ENCODE measurements at places on chromosomes 5 and 9.
A peak's percentile ranks its signal among the peaks of the same experiment; 100 is the strongest.

- DNase-seq: no peak
These were observed 95.1 kb downstream of the NMUR2 start for GRCh38 chr5:152309926-152310450.

DNA sequence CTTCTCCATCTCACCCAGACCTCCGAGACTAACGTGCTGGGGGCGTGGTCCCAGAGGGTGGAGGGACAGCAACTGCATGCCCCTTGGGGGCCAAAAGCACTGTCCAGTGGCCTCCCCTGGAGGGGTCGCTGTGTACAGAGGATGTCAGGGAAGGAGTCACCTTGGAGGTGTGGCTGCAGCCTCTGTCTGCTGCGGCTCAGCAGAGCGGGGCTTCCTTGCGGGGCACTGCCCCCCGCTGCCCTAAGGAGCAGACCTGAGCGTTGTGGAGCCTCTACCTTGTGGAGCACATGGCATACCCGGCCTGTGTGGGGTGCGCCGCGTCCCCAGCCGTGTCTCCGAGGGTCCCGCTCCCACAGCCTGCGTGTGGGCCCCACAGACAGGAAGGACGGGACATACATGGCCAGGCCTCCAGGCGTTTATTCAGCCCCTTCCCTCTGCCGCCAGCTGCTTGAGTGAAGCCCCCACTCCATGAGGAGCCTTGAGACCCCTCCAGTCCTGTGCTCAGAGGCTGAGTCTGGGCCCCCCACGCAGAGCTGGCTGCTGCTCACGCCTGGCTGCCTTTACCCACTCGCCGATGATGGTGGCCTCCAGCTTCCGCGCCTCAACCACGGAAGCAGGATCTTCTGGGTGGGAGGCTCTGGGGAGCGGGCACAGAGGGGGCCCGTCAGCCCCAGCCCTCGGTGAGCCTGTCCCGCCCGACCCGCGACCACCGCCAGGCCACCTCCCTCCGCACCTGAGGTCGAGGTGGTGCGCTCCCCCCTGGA, 4.2 kb downstream of the DPP7 start:
- DNase-seq: no peak

- no peak for DNase-seq
These were observed 284.2 kb downstream of the NR3C1 start for GRCh38 chr5:143119291-143119769.

- DNase-seq: peak; percentile 40
These were observed 28.3 kb downstream of the LRRC70 start for GRCh38 chr5:62606878-62607277.

GRCh38 chr9:98075332-98075805, 18.8 kb downstream of the NANS start:
- DNase-seq: no peak

DNA sequence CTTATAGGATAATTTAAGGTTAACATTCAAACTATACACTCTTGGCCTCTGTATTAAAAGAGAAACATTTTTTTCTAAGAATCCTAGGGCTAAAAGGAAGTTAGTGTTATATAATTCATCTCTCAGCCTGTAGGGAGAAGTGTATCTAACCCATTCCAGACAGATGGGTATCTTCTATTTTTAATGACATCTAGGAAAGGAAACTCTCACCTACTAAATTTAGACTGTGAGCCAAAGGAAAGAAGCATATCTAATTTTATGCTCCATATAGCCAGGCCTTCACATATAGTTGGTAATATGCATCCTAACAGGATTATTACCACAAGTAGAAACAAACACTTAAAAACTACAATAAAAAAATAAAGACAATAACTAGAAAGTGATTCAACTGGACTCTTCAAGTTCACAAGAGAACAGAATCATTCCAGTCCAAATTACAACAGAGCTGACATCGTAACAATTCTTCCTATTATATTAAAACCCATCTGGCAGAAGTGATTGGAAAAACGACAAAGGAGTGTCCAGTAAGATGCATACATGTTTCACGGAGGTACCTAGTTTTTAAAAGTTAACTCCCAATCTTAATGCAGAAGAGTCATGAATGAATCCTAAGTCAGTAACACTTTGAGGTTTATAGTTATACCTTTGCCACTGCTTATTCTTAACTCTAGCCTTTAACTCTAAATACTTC, 39.4 kb downstream of the SCAI start:
- DNase-seq: no peak

GRCh38 chr5:81393430-81393782, 528 bp downstream of the ACOT12 start:
- DNase-seq: no peak

DNA sequence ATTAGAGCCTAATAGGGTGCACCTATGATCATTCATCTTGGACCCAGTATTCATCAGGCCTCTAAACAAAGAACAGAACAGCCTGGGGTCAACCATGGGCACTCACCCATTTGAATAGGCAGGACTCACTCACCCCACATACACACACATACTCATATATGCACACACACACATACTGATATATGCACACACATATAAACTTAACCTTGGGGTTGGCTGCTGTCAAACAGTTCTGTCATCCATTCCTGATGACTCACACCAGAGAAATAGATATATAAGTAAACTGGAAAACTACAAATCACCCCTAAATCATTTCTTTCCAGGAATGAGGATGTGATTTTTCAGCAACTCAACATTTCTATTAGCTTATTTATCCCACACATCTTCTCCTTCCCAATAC, 51.3 kb downstream of the ARL15 start:
- DNase-seq: no peak

GRCh38 chr5:75522025-75522424, 10.3 kb downstream of the POLK start:
- no peak for DNase-seq

DNA sequence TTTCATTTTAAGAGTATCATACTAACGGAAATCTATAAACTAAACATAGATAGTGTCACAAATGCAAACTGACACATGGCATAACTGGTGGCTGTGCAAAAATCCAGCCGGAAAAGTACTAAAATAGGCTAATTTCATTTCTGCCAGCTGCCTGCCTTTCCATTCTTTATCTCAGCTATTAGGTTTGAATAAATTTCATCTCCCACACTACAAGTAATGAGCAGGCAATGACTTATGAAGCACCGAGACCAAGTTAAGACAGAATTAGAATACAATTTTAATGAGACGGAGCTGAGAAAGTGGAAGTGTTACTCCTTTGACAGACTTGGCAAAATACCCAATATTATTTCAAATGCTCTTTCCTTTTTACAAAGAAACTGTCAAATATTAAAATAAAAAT, 258.8 kb upstream of the ZNF608 start:
- DNase-seq: no peak

DNA sequence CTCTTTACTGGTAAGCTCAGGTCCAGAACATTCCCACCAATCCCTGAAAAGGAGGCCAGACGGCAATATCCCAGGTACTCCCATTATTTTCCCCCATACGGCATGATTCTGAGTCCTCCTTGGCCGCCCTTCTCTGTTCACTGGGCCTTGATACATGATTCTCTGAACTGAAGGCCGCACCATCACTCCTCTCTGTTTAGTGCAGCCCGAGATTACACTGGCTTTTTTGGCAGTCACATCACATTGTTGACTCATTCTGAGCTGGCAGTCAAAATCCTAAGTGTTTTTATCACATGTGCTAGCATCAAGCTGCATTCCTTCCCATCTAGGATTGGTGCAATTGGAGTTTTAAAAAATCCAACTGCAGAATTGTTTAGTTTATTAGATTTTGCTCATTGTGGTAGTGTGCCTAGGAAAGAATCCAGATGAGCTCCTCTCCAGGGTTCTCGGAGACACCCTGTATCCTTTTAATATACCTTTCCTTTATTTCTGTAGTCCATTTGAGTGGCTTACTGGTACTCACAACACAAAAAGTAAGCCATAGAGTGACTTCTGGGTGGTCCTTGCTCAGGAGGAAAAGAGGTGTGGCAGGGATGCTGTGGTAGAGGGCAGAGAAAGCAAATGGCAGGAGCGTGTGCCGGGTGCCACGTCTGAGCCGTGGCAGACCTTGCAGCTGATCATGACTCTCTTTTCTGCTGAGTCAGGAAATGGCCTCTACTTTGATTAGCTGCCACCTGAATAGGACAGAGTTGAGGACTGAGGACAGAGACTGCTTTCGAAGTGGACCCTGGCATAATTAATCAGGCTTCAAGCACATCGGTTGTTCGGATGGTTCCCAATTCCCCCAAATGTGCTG, 121.1 kb upstream of the IL12B start:
- no peak for DNase-seq

DNA sequence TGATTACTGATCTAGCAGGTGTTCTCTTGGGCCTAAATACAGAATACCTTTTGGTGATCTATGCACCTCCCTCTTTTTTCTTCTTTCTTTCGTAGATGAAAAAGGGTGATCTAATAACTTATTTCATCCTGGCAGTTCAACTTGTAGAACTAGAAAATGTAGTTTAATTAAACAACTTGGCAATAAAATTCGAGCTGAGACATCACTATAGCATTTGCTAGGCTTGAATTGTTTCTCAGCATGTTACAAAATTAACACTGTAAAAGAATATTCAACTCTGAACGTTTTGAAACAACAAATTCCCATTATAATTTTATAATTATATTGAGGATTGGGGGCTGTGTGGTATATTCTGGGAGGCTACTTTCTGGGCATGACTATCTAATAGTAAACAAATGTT, 19.5 kb downstream of the SMIM15 start:
- no peak for DNase-seq

DNA sequence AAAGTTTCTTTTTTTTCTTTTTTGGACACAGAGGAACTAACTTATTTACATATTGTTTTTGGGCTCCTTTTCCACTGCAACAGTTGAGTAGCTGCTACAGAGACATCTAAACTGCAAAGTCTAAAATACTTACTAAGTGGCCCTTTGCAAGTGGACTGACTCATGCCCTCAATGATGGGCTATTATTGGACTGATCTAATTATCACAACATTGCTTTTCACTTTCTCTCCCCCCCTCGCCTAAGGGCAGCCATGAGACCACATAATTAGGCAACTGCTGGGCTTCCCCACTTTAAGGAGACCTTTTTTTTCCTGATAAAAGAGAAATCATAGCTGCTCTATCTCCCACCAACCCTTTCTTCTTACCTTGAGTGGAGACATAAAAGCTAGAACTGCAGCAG, 47.0 kb downstream of the PLK2 start:
- DNase-seq: no peak

DNA sequence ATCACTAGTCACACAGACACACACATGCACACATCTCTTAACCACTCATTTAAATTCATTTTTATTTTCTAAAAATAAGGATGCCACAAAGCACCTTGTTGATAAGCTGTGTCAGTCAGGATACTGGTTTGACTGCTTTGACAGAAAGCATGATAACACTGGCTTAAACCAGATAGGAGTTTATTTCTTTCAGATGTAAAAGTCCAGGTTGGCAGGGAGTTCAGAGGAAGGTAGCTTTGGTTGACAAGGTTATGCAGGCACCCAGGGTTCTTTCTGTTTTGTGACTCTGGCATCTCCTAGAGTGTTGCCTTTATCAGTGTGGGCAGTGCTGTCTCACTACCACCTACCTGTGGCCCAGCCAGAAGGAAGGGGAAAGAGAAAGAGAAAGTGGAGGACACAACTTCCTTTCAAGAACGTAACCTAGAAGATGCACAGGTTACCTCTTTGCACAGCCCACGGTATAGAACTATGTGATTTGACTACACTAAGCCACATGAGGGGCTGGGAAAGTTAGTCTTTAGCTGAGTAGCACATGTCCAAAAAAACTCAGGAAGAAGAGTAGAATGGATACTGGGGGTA, 334.7 kb downstream of the OSTF1 start:
- no peak for DNase-seq

GRCh38 chr9:85528607-85529006, 213.1 kb downstream of the AGTPBP1 start:
- DNase-seq: no peak

DNA sequence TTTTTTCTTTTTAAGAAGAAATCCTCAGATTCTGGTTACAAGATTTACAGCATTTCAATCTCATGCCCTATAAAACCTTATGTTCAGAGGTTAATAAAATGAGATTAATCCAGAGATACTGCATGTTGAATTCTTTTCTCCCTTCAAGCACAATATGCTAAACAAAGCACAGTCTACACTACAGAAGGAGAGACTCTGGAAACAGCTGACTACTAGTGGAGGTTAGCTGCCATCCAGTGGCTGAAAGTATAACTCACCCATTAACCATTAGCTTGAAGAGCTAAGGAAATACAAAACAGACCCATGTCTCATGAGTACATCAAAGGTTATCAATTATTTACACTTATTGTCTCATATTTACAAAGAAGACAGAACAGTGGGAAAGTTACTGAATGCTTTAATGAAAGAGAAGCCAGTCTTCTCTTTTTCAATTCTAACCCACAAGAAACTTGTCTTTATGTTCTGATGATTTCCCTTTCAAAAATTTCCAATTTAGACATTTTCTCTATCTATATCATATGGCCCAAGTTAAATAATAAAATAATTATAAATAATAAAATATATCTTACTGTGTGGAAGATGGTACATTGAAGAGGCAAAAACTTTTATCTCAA, 12.7 kb upstream of the DNAH5 start:
- DNase-seq: peak; percentile 46

DNA sequence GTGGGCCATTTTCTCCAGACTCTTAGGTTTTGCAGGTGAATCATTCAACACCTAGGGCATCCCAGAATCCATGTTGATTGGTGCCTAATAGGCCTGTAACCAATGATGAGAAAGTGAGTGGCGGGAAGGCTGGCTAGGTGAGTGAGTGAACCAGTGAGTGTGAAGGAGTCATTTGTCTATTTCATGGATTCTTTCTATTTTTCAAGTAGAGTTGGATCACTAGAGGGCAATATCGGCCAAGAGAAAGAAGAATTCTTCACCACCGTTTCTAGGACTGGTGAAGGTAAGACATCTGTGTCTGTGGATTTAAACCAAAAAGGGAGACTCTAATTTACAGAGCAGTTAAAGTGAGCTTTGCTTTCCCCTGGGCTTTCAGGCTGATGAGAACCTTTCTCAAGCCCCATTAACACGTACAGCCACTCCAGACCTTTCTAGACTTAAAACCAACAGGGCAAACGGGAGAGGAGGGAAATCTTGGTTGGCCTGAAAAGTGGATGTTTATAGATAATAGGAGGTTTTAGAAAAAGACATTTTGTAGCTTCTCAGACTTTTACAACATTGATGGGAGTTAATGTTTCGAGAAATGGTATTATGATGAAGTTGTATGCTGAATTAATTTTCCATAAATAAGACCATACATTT, 114.3 kb upstream of the IL12B start:
- peak; percentile 17 for DNase-seq

All from globus pallidus (tissue), 1 donor.